ENCODE measurements at places on chromosomes 6 and 20.

GRCh38 chr6:18280084-18280483 is 15.8 kb upstream of the DEK start:
- no peak for DNase-seq

DNA sequence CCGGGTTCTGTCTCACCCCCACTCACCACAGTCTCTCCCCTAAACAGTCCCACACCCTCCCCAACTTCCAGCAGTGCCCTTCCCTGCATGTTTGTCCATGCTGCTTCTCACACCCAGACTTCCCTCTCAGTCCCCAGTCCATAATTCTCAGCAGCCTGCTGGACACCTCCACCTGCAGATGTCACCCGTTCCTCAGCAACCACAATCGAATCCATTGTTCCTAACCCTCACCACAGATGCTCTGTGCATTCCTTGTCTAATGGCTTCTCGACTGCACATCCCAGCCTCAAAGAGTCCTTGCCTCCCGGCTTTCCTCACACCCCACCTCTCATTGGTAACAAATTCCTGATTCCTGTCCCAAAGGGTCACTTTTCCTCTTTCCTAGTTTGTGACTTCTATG is 55.6 kb downstream of the GOPC start:
- no peak for DNase-seq

- DNase-seq: no peak
Observed at GRCh38 chr6:149942461-149942829, 631 bp downstream of the ULBP2 start.

DNA sequence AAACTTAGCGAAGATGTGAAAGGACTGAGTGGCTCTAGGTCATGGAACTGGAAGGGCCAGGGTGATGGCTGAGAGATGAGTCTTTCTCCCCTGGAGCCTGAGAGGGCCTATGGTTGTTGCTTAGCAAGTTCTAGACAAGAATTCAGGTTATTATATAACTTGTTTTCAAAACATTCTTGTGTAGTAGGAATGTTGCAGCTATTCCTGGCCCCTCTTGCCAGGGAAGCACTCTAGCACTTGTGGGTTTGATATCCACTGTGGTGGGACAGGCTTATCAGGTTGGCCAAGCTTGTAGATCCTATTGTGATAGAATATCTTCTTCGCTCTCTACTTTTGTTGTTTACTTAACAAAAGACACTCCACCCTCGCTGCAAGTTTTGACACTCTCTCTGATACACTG is 211.8 kb upstream of the CITED2 start:
- no peak for DNase-seq

- DNase-seq: no peak
Observed at GRCh38 chr6:157760589-157761330, 62.3 kb upstream of the SNX9 start.

GRCh38 chr6:157374889-157375443 is 6.0 kb upstream of the ZDHHC14 start:
- no peak for DNase-seq

DNA sequence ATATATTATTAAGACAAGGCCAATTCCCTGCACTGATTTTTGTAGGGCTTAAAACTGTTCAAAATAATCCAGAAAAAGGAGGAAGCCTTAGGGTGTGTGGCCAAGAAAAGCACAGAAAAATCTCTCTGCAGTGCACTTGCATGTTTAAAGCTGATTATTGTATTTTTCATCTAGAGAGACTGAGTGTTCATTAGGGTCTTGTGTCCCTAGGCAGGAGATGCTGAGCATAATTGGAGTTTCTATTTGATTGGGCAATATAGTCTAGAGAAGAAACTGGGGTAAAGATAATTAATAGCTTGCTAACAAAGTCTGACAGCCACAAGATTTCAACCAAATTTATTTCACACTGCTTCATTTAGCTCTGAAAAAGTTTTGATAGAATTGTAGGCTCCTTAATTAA is 2.4 kb downstream of the FLRT3 start:
- no peak for DNase-seq

- no peak for DNase-seq
Observed at GRCh38 chr20:54407459-54407858, 67.9 kb upstream of the DOK5 start.

All from stimulated activated CD4-positive, alpha-beta T cell treated with anti-CD3 and anti-CD28 coated beads, Interleukin-12 subunit alpha, Interleukin-12 subunit beta, amount 100 ng/mL, for 24 hours (primary cell).